ENCODE measurements at places on chromosomes 4 and X.
A peak's percentile ranks its signal among the peaks of the same experiment; 100 is the strongest.

- DNase-seq = no peak
Observed at GRCh38 chrX:130594453-130594916, 192.7 kb downstream of the RBMX2 start.

- DNase-seq = no peak
Observed at GRCh38 chr4:33746979-33747378, 2497.3 kb downstream of the ARAP2 start.

DNA sequence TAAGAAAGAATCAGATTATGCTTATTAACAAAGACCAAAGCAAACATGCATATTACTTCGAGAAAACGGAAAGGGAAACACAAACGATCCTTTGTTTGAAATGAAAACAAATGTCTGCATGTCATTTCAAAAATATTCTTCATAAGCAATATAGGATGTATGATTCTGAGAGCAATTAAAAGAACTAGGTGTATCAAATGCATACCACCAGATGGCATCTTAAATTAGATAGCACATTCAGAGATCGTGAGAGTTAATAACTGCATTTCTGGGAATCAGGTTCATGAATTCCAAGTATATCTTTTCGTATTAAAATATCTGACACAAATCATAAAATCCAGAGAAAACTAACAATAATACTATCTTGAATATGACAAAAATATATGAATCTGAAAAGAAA, 159.5 kb downstream of the PPP3CA start:
- DNase-seq = no peak

DNA sequence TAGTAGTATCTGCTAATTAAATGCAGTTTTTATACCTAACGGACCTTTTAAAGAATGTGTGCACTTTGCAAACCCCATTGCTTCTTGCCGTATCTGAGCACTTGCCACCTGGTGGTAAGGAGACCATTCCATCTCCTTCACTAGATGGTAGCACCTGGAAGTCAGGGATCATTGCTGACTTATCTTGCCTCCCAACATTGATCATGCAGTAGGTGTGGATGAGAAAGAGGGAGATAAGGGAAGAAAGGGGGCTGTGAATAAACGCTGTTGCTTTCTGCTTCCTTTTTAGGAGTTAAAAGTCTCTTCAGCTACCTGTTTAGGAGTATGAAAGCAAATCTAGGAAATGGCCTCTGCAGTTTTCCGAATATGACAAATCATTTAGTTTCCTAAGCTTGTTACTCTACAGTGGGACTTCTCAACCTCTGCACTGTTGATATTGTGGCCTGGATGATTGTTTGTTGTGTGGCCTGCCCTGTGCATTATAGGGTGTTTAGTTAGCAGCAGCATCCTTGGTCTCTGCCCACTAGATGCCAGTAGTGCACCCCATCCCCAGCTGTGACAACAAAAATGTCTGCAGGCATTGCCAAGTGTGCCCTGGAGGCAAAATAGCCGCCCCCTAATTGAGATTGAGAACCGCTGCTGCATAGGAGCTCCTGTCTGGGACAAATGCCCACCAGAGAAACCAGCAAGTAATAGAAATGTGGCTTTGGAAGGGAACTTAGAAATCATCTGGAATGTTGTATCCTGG, 38.8 kb downstream of the GAB1 start:
- no peak for DNase-seq

DNA sequence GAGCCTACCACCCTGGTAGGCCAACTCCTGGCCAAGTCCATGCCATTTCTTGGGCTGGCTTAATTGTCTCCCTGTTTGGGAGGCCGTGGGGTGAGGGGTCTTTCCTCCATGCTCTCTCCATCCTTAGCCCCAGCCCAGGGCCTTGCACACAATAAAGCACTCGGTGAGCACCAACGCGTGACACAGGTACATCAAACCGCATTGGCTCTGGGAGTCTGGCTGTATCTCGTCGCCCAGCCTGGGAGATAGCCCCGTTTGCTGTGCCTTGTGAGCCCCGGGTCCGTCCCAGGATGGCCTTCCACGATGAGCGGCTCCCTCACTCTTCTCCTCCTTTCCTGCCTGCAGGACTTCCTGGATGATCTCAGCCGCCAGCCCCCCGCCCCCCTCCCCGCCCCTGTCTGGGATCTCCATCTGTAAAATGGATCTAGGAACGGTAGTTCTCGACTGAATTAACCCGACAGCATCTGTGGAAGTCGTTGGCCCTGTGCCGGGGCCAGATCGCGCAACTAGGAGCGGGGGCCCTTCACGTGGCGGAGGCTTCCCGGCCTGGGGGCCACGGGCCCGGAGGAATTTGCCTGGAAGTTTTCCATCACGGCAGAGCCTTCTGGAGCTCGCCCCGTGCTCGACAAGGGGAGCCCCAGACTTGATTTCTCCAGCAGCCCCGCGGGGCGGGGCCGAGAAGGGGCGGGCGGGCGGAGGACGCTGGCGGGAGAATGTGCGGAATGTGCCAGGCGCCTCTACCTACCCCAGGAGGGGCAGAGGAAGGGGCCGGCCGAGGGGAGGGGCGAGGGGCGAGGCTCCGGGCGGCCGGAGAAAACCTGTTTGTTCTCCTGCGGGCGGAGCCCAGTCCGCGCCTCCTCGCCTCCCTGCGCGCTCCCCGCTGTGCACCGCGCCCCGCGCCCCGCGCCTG, at the start of gene ZNF185:
Gene ZNF185 (plus strand): TSS at position 846 of the 910 bp plus-strand sequence. CDS start 16,423 bp downstream, outside the sequence.
- no peak for DNase-seq

- DNase-seq = no peak
Observed at GRCh38 chr4:88878642-88879041, 178.3 kb downstream of the FAM13A start.

- no peak for DNase-seq
Observed at GRCh38 chr4:149238097-149238496, 577.5 kb downstream of the IQCM start.

DNA sequence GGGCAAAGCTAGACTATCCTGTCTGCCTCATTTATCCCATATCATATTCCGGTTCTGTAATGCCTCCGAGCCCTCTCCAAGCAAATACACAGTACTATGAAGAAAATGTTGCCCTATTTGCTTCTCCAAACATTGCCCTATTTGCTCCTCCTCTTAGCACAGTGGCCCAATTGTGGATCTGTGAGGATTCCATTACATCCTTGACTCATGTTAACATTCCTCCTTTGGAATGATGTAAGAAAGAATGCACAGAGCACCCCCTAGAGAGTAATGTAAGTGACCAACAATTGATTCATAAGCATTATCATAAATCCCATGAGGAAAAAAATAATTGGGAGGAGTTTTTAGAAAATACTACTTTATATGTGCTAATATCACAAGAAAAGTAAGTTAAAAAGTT, 11.3 kb upstream of the BTC start:
- no peak for DNase-seq

DNA sequence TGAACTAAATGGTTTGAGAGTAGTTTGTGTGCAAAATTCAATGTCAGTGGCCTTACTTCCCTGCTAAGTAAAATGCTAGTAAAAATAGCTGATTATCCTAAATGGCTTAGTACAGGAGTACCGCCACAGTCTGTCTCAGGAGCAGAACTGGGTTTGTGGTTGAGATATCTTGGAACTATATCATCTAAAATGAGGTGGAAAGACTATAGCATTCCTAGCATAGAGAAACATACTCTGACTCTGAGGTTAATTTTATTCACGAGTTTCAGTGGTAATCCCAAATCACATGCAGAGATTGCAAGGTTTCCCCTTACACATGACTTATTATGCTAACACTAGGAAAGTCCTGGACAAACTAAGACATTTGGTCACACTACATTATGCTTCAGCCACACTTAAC, 70.4 kb downstream of the OR13H1 start:
- no peak for DNase-seq

DNA sequence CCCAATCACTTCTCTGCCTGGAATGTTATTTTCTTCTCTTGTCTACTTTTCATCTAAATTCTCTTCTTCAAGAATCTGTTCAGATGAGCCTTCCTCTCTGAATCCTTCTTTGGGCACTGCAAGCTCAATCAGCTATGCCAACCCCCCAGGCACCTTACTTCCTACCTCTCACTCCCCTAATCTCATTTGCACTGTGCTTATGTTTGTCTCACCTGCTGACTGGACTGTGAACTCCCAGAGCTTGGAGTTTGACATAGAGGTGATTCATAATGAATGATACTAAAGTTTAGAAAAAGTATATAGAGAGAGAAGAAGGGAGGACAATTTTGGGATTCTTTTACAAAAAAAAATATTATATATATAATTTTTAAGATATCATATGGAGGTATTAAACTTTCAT, 36.3 kb downstream of the ANXA10 start:
- DNase-seq = no peak

DNA sequence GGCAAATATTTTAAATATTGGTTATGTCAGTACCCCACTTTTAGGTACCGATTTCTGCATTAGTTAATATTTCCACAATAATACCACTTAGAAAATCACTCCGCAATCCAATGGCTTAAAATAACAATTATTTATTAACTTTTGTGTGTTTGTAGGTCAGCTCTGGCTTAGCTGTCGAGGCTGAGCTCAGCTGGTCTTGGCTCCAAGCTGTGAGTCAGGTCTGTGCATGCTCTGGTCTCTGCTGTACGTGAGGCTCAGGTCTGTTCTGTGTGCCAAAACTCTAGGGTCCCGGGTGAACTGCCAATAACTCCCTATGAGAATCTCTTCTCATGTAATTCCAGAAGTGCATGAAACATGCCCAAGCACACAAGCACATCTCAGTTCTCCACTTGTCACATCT, 245.8 kb upstream of the GK2 start:
- no peak for DNase-seq

DNA sequence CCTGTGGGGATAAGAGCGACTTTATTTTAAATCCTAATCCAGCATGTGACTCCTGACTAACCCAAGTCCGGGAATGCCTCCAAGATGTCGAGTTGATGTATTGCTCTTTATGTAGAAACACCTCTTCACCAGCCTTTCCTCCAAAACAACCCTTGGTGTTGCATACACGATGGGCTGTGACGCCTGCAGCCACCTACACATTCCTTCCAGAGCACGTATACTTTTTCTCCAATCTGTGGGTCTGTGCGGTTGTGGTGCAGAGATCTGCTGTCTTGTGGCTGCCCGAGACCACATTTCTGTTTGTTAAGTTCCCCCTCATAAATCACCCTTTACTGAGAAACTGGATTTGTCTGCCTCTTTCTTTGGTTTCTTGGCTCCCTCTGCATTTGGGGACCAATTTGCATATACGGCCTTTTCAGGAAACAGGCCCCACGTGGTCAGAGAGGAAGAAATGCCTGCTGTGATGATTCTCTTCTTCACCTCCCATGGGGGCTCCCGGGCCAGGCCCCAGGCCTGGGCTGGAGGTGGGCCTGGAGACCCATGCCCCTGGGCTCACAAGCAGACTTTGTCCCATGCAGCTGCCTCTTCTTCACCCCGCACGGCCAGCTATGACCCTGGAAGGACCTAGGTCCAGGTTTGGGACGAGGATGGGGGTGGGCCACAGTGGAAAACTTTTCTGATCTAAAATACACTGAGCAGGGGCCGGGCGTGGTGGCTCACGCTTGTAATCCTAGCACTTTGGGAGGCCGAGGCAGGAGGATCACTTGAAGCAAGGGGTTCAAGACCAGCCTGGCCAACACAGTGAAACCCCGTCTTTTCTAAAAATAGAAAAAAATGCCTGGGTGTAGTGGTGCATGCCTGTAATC, 21.4 kb upstream of the AFAP1 start:
- DNase-seq = peak; percentile 67

GRCh38 chrX:40012868-40013265, 84.9 kb downstream of the BCOR start:
- DNase-seq = no peak

GRCh38 chrX:49157194-49157593, 5.4 kb upstream of the MAGIX start:
- DNase-seq = no peak

DNA sequence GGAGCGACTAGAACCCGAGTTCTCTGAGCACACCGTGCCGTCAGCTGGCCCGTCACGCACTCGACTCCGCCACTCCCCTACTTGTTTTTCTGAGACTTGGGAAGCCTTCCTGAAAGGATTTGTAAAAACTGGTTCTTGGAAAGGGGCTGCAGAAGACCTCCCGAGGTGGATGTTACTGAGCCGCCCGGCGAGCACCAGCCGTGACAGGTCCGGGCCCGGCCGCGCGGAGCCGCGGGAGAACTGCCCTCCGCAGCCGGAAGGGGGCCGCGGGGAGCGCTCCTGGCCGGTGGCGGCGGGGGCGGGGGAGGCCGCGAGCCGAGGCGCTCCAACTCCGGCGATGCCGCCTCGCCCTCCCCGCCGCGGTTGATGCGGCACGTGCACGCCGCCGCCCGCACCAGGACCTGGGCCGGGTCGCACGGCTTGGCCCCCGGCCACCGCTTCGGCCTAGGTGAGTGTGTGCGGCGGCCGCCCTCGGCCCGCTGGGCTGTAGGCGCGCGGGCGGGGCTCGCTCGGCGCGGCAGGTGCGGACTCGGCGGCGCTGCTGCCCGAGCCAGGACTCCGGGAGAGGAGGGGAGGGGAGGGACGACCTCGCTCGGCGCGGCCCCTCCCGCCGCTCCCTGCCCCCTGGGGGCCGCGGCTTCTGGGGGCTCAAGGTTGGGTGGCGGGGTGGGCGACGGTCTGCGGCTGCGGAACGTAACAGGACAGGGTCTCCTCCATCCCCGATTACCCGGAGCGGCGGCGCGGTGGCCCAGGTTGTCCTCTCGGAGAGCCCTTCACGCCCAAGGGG, 1.7 kb downstream of the SPRY1 start:
- peak; percentile 33 for DNase-seq

DNA sequence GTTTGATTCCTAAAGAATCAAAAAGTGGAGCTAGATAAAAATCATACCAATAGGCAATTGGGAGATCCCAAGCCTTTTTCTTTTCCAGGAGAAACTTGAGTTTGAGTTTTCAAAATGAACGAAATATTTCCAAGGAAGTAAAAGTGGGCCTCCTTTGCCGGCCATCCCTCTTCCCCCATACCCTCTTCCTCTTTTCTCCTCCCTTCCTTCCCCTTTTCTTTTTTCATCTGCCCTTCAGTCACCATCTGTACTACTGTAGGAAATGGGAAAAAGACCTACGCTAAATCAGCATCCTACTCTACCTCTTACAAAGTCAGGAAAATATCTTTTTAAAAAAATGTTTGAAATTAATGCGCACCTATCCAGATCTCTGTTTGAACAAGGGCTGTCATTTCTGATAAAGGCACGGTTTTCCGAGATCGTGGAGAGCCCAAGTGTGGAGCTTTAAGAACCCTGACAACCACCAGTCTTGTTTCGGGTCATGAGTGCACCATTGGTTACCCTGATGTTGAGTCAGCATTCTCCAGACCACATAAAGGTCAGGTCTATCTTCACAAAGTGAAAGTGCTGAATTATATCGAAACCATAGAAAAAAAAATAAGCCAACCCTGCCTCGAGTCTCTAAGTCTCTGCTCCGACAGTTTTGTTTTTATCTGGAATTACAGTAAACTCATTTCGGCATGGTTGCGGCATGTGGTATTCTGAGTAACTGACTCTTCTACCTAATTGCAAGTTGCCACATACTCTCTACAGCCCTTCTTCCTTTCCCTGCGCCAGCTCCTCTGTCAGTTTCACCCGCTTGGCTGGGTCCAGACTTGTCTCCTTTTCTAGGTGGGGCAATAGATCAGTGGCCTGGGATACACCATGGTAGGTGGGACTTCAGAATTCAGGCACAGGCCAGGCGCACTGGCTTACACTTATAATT, 140.2 kb upstream of the KLF3 start:
- peak; percentile 32 for DNase-seq

DNA sequence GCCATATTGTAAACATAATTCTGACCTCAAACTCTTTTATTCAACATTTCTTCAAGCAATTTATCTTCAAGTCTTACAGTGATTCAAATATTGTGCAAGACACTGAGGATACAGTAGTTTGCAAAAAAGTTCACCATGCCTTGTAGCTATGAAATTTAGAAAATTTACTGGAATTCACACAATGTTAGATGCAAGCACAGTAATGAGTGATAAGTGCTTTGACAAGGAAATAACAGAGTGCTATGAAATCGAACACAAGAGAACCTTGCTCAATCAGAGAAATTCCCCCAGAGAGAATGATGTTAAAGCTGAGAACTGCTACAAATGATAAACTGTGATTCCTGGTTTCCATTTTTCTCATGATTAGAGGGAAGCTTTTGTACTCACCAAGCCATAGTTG, 952.9 kb downstream of the FAT4 start:
- no peak for DNase-seq
